B cell (primary cell): ENCODE measurements at places on chromosomes 4 and X. TPM values are rescaled to one million over a fixed set of nuclear protein-coding genes. Genes with fewer than 3 reads are reported as not detected.

GRCh38 chr4:8439914-8440491 is 520 bp downstream of the ACOX3 start:
- DNase-seq = no peak
- H3K27me3 ChIP-seq = no peaks in the 10 kb centered on the region
- peaks cover 37% of the 10 kb centered on the region for H3K4me1 ChIP-seq
- no peaks in the 10 kb centered on the region for H3K36me3 ChIP-seq
- H3K27ac ChIP-seq = peak overlapping the region; percentile 97

DNA sequence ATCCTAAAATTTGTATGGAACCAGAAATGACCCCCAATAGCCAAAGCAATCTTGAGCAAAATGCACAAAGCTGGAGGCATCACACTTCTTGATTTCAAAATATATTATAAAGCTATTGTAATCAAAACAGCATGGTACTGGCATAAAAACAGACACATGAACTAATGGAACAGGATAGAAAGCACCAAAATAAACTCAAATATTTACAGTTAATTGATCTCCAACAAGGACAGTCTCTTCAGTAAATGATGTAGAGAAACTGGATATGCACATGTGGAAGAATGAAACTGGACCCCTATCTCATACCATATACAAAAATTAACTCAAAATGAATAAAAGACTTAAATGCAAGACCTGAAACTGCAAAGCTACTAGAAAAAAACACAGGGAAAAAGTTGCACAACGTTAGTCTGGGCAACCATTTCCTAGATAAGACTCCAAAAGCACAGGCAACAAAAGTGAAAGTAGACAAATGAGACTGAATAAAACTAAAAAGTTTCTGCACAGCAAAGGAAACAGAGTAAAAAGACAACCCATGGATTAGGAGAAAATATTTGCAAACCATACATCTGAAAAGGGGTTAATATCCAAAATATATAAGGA is 64.9 kb downstream of the CD99L2 start:
- no peaks in the 10 kb centered on the region for H3K27me3 ChIP-seq
- H3K4me3 ChIP-seq = no peak overlapping the region
- H3K27ac ChIP-seq = no peak overlapping the region
- no peak for DNase-seq

DNA sequence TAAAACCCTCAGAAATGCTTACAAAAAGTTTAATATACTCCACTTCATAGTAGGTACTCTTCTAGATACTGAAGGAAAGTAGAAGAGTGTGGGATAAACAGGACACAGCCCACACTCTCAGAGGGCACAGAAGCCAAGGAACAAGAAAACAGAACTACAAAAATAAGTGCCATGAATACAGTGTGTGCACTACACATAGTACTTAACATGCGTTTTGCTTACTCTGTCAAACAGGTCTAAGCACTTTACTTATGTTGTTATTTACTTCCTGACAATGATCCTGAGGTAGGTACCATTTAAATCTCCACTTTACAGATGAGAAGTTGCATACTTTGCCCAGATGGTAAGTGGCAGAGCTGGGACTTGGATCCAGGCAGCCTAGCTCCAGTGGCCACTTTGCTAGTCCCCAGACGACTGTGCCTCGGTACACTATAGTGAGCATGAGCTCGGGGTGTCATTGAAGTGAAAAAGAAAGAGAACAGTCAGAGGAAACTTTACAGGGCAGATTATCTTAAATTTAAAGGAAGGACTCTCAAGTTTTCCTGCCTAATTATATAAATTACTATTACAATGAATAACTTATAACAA is 120.3 kb downstream of the BANK1 start:
- no peaks in the 10 kb centered on the region for H3K27me3 ChIP-seq
- H3K4me1 ChIP-seq = no peaks in the 10 kb centered on the region
- DNase-seq = no peak
- no peak overlapping the region for H3K27ac ChIP-seq
- H3K36me3 ChIP-seq = peaks cover 64% of the 10 kb centered on the region

DNA sequence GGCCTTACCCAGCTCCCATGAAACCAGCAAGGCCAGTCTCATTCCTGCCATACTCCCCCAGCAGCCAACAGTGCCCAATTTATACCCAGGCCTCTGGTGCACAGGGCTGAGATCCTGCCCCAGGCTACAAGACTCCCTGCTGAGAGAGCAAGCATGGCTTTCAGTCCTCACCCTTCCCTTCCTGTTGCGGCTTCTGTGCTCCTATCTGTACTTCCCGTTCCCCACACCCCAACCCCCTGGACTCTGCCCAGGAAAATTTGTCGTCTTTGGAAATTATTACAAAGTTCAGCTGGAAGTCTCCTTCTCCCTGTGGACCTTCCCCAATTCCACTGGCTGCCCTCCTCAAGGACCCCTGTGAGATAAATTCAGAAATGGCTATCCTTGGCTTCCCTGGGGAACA is 84.1 kb upstream of the GK2 start:
- H3K27ac ChIP-seq = no peak overlapping the region
- no peaks in the 10 kb centered on the region for H3K4me1 ChIP-seq
- H3K36me3 ChIP-seq = no peaks in the 10 kb centered on the region
- DNase-seq = no peak
- no peak overlapping the region for H3K4me3 ChIP-seq

DNA sequence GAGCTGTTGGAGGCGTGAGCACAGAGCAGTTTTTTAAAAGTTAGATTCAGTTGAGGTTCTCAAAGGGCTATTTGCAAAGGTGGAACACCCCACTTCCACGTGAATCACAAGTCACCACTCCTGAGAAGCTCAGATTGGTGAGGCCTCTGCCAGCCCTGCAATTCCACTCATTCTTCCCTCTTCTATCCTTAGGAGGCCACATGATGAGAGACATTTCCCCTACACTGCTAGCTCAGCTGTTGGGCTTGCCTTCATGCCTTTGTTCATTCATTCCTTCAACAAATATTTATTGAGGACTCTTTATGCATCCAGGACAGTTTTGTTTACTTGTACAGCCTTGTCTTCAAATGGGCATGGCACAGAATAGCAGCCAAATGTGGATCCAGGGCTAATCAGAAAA is 3.7 kb downstream of the SRPX2 start:
- DNase-seq = no peak
- no peaks in the 10 kb centered on the region for H3K4me1 ChIP-seq
- peaks cover 8% of the 10 kb centered on the region for H3K27me3 ChIP-seq
- H3K27ac ChIP-seq = no peak overlapping the region
- no peak overlapping the region for H3K4me3 ChIP-seq
- H3K36me3 ChIP-seq = no peaks in the 10 kb centered on the region

DNA sequence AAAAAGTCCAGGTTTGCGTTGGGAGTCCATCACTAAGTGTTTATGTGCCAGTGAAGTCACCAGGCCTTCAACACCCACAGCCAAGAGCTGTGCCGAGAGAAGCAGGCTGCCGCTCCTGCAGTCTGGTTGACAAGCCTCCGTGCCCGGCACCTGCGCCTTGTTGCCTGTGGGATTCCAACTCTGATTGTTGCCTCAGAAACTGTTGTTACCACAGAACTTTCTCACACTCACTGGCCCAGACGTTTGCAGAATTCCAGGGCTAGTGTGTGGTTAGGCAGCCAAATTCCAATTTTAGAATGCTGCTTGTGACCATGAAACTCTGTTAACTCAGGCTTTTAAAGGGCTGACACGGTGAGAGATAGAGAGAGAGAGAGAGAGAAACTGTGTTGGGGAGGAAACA is 119.5 kb upstream of the LIMCH1 start:
- H3K27ac ChIP-seq = no peak overlapping the region
- no peaks in the 10 kb centered on the region for H3K27me3 ChIP-seq

DNA sequence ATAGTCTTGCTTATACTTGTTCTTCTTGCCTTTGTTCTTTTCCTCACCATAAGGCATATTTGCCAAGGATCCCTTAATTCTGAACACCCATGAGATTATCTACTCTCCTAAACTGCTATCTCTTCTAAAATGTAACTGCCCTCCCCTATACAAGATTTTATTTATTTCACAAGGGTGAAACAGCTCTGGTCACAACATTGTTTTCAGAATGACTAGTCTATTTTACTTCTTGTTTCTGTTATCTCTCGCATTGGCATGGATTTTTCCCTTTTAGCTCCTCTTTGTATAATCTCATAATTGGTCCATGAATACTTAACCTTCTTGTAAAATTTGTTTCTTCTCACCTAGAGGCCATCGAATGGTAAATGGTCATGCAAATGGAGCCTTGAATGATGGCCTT is 17.2 kb upstream of the COL25A1 start:
- no peaks in the 10 kb centered on the region for H3K36me3 ChIP-seq
- no peak for DNase-seq
- H3K4me1 ChIP-seq = no peaks in the 10 kb centered on the region

PNMA6A gene
- total RNA-seq = 0.20 and 0.39 TPM in 2 replicates

- H3K27ac ChIP-seq = no peak overlapping the region
- no peak overlapping the region for H3K4me3 ChIP-seq
- DNase-seq = no peak
- H3K4me1 ChIP-seq = no peaks in the 10 kb centered on the region
- H3K27me3 ChIP-seq = no peaks in the 10 kb centered on the region
- H3K36me3 ChIP-seq = no peaks in the 10 kb centered on the region
These were observed 14.3 kb downstream of the SLC10A6 start for GRCh38 chr4:86834901-86835300.

FRMPD3 gene
- total RNA-seq = 1.1 TPM in 2 replicates

YY2 gene
- 2.6 and 3.0 TPM in 2 replicates for total RNA-seq

PLAC1 gene
- not detected in 2 replicates for total RNA-seq

DNA sequence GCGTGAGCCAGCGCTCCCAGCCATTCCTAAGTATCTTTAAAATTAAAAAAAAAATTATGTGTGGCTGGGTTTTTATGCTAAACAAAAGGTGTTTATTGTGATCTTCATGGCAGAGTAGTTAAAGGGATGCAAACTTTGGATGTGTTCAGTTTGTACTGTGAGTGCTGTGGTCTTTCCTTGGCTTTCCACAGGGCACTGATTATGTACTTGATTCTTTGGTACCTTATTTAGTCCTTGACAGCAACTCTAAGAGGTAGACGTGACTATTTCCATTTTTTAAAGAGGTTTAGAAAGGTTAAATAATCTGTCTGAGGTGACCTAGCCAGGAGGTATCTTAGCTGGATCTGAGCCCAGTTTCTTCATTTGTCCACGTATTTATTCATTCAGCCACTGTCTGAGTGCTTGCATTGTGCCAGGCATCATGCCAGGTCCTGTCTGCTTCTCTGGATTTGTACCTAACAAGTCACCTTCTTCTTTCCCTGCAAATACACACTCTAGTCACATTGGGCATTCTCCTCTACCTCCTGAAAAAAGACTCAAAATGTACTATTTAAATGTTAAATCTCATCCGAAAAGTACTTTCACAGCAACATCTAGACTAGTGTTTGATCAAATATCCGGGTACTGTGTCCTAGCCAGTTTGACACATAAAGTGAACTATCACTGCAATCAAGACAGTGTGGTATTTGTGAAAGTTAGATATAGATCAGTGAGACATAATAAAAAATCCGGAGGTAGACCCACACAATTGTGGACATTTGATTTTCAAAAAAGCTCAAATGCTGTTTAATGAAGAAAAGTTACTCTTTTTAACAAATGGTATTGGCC is 31.5 kb downstream of the WWC2 start:
- no peak for DNase-seq
- H3K4me3 ChIP-seq = no peak overlapping the region
- no peaks in the 10 kb centered on the region for H3K36me3 ChIP-seq

SLITRK4 gene
- total RNA-seq = not detected in 2 replicates

DNA sequence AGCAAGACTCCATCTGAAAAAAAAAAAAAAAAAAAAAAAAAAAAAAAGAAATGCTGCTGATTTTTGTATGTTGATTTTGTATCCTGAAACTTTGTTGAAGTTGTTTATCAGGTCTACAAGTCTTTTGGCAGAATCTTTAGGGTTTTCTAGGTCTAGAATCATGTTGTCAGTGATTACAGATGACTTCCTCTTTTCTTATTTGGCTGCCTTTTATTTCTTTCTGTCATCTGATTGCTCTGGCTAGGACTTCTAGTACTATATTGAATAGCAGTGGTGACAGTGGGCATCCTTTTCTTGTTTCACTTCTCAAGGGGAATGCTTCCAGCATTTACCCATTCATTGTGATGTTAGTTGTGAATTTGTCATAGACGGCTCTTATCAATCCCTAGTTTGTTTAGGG is 334.4 kb downstream of the SPRY1 start:
- DNase-seq = no peak
- H3K36me3 ChIP-seq = no peaks in the 10 kb centered on the region
- no peak overlapping the region for H3K4me3 ChIP-seq
- no peaks in the 10 kb centered on the region for H3K4me1 ChIP-seq

GRCh38 chrX:115622534-115622933 is 61.6 kb downstream of the PLS3 start:
- no peak overlapping the region for H3K4me3 ChIP-seq
- no peak for DNase-seq
- H3K27ac ChIP-seq = no peak overlapping the region
- no peaks in the 10 kb centered on the region for H3K4me1 ChIP-seq

CXCL13 gene
- total RNA-seq = not detected in 2 replicates

PNMA6F gene
- not detected in 2 replicates for total RNA-seq

PLP2 gene
- total RNA-seq = 194 and 196 TPM in 2 replicates

- H3K4me1 ChIP-seq = no peaks in the 10 kb centered on the region
- no peak overlapping the region for H3K4me3 ChIP-seq
- H3K27me3 ChIP-seq = no peaks in the 10 kb centered on the region
- H3K36me3 ChIP-seq = no peaks in the 10 kb centered on the region
- H3K27ac ChIP-seq = no peak overlapping the region
These were observed 247.1 kb upstream of the PITX2 start for GRCh38 chr4:110869862-110870572.

- H3K4me1 ChIP-seq = no peaks in the 10 kb centered on the region
- no peak overlapping the region for H3K27ac ChIP-seq
- DNase-seq = no peak
- no peaks in the 10 kb centered on the region for H3K27me3 ChIP-seq
These were observed 37.2 kb upstream of the ANK2 start for GRCh38 chr4:113012122-113012725.

- no peak overlapping the region for H3K27ac ChIP-seq
- H3K27me3 ChIP-seq = no peaks in the 10 kb centered on the region
- no peak for DNase-seq
- H3K4me1 ChIP-seq = no peaks in the 10 kb centered on the region
- H3K36me3 ChIP-seq = no peaks in the 10 kb centered on the region
These were observed 2.4 kb downstream of the RXFP1 start for GRCh38 chr4:158523990-158524535.

DNA sequence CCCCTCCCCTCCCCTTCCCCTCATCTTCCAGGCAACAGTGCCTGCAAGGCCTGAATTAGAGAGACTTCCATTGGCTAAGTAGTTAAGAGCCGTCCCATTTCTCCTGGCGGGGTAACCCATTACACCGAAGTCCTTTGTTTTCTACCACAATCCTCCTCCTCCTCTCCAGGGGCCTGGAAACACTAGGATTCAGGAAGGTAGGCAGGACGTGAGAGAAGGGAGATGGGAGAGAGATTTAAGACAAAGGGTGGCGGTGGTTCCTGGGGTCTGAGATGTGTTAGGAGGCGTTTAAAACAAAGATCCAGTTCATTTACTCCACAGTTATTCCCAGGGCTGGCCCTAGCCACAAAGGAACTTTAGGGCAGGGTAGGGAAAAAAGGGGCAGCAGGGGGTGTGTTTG is 28.0 kb downstream of the NYX start:
- H3K4me1 ChIP-seq = no peaks in the 10 kb centered on the region
- H3K27me3 ChIP-seq = no peaks in the 10 kb centered on the region
- no peaks in the 10 kb centered on the region for H3K36me3 ChIP-seq
- no peak for DNase-seq
